CD4-positive, alpha-beta T cell (primary cell): ENCODE measurements at places on chromosomes 3 and 15.

DNA sequence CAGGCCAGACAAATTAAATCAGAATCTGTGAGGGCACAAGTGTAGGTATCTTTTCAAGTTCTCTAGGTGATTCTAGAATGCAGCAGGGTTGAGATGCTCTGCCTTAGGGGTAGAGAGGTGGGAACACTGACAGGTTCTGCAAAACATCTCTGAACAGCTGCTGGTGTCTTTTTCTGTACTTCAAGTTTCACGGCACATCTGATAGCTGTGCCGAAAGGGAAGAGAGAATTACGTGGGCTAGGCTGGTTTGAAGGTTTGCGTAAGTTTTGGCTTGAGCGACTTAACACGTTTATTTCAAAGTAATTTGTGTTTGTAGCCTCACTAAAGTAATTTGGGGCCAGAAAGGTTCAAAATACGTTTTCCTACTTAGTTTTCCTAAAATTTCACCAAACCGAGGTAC lies 22.5 kb downstream of the PXK start:
- H3K36me3 ChIP-seq = peaks cover under 1% of the 10 kb centered on the region
- no peak for DNase-seq
- H3K27me3 ChIP-seq = no peaks in the 10 kb centered on the region
- no peak overlapping the region for H3K4me3 ChIP-seq

- no peaks in the 10 kb centered on the region for H3K36me3 ChIP-seq
- no peaks in the 10 kb centered on the region for H3K27me3 ChIP-seq
- H3K4me1 ChIP-seq = no peaks in the 10 kb centered on the region
- no peak overlapping the region for H3K4me3 ChIP-seq
- no peak for DNase-seq
These were observed 825.7 kb downstream of the SQOR start for GRCh38 chr15:46460431-46461094.

- no peak overlapping the region for H3K4me3 ChIP-seq
- DNase-seq = no peak
- H3K36me3 ChIP-seq = no peaks in the 10 kb centered on the region
- H3K4me1 ChIP-seq = no peaks in the 10 kb centered on the region
These were observed 12.0 kb downstream of the CD86 start for GRCh38 chr3:122067214-122067550.

DNA sequence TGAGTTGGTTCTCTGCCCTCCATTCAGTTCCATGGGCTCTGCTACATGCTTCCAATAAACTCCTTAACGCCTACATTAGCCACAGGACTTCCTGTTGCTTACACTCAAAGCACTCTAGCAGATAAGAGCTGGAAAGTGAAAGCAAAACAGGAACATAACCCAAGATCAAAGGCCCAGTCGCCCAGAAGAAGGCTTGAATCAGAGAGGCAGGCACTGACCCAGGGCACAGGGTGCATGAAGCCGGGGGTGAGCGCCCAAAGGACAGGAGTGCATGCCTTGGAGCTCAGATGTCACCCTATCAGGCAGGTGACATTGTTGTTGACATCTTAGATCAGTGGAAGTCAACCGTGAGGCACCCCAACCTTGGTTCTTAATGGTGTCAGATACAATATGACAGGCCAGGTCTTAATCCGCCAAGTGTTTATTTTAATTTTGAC lies 235.1 kb downstream of the UACA start:
- no peaks in the 10 kb centered on the region for H3K27me3 ChIP-seq
- peak overlapping the region; percentile 24 for H3K4me3 ChIP-seq
- peaks cover 2% of the 10 kb centered on the region for H3K36me3 ChIP-seq
- peak; percentile 45 for DNase-seq

DNA sequence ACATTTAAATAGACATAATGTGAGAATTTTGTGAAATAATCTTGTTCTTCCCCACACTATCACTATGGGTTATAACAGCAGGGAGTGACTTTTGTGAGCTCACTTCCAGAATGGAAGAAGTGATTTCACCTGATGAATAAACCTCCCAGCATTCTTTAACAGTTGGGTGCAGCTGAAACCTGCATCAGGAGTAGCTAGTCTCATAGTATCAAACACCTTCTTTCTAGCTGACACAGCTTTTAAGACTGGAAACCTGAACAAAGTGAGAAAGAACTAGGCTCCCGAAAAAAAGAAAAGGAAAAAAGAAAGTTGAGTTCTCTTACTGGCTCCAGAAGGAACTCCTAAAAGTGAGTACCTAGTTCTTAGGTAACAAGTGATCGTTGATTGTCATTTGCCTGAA lies 61.1 kb upstream of the UNC13C start:
- H3K36me3 ChIP-seq = no peaks in the 10 kb centered on the region
- no peak overlapping the region for H3K4me3 ChIP-seq
- no peak for DNase-seq
- no peak overlapping the region for H3K27ac ChIP-seq
- no peaks in the 10 kb centered on the region for H3K4me1 ChIP-seq
